Caco-2 (cell line): ENCODE measurements at places on chromosomes 12 and 14.

GRCh38 chr14:53668897-53669296 is 287.7 kb downstream of the BMP4 start:
- DNase-seq, result no peak

DNA sequence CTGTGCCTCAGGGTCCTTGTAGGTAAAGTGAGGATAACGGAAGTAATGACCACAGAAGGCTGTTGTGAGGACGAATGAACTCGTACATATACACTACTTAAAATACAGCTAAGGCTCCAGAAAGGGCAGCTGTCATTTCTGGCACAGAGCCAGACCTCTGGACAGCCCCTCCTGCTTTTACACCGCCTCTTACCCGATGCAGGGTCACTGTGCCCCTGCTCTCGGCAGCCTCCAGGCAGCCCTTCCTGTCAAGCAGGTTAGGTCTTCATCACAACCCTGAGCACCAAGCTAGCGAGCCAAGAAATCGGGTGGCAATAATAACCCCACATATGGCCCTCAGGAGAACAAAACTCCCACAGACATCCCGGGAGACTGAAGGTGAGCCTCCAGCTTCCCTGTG is 8.5 kb downstream of the TMEM229B start:
- no peak for DNase-seq

DNA sequence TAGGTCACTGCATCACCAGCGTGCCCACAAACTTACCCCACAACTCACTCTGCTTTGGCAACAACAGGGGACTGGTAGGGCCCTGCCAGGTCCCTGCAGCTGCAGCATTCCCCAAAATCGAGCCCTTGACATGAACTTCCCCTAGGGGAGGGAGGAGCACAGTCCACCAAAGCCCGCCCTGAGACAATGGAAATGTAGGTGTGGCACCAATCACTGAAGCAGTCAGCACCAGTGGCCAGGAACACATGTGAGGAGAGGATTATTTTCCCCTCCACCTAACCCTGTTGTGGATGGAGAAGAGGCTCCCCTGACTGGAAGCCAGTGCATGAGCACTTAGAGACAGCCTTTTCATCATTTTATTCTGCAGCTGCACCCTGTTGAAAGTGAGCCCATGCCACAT is 573.8 kb downstream of the SOX5 start:
- no peak for DNase-seq

GRCh38 chr12:78683031-78683430 is 181.5 kb upstream of the SYT1 start:
- no peak for DNase-seq
